ENCODE measurements at places on chromosomes 2 and 18.

DNA sequence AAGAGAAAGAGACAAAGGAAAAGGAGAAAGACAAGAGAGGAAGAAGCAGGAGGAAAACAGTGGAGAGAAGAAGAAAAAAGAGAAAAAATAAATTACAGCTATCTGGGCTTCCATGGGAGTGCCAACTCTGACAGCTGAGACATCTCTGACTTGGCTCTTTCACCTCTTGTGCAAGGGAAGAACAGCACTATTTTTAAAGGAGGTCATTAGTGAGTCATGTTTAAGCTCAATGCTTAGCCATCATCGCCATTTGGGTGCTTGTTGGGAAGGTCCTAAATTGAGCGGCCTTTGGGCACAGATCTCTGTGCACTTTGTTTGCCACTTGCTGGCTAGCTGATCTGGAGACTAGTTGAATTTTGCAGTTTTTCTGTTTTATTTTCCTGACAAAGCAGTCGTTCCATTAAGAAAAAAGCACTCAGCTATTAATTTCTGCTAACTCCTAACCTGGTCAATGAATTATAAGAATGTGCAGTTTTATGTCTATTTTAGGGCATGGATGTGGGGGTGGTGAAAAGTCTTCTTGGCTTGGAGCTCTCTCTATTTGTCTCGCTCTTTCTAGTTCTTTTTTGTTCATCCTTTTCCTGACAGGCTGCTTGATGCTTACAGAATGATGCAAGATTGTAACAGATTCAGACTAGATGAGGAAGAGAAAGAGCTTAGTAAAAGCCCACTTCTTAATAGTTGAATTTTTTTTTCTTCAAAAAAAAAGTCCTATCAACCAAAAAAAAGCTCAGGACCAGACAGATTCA is 231.5 kb downstream of the SLC8A1 start:
- no peak for DNase-seq

- no peak for DNase-seq
These were observed 61.9 kb upstream of the SLC39A10 start for GRCh38 chr2:195594919-195595694.

- DNase-seq: peak; percentile 7
These were observed 598 bp downstream of the CCDC93 start for GRCh38 chr2:118013221-118013723.

- DNase-seq: peak; percentile 94
These were observed 459.0 kb downstream of the BCL11A start for GRCh38 chr2:60094450-60094929.

DNA sequence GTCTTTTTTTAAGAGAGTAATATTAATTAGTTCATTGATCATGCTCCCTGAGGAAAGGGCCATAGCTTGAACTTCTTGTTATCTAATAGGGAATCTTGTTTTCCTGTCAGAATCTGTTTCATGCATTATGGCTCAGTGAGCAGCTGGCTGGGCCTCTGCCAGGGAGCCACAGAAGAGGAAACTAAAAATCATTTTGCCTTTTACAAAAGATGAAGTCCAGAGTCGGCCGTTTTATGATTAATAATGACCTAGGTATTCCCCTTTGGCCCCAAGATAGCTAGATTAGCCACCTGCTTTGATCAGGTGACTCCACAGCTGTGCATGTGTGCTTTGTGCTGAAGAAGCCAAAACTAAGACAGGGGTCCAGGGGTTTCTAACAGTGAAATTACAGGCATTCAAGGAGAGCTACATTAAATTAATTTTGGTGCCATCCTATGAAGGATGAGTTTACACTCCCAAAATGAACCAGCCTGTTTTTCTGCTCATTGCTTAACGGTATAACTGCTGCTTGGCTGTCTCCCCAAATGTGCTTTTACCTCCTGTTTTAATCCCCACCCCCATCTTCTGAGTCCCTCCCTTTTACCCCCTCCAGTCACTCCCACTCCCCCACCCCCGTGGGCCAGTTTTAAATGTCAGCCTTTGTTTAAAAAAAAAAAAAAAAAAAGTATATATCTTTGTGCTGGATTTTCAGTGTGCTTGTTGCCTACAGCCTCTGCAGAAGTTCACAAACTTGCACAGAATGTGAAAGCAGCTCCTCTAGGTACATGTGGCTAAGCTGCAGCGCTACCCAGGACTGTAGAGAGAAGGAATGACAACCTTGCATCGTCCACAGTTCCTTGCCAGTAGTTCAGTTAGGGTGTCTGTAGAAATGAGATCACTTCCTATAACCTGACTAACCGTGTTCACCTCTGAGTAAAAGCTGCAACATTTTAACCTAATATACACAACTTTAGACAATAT is 93.1 kb downstream of the CABLES1 start:
- DNase-seq: peak; percentile 31

DNA sequence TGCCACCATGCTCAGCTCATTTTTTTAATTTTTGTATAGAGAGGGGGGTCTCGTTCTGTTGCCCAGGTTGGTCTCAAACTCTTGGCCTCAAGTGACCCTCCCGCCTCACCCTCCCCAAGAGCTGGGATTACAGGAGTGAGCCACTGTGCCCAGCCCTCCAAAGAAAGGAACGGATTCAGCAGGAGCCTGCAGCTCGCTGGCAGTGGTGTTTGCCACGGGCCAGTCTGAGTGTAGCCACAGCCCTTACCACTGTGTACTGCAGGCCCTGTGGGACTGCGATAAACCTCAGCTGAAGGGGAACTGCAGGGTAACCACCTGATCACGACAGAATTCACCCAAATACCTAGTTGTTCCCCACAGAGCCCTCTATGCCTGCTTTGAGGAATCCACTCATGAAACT is 6.8 kb downstream of the COPS9 start:
- no peak for DNase-seq

DNA sequence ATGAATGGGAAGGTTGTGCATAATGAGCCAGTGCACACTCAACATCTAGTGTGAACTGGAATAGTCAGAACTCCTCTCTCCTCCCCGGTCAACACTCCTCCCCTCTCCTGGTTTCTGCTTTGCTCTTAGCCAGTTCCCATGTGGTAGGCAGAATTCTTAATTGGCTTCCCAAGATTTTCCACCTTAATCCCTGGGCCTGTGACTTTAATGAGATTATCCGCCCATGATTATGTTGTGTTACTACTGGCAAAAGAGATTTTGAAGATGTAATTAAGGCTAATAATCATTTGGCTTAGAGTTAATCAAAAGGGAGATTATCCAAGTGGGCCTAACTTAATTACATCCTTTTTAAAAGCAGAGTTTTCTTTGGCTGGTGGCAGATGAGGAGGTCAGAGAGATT is 34.2 kb upstream of the REV1 start:
- DNase-seq: no peak

DNA sequence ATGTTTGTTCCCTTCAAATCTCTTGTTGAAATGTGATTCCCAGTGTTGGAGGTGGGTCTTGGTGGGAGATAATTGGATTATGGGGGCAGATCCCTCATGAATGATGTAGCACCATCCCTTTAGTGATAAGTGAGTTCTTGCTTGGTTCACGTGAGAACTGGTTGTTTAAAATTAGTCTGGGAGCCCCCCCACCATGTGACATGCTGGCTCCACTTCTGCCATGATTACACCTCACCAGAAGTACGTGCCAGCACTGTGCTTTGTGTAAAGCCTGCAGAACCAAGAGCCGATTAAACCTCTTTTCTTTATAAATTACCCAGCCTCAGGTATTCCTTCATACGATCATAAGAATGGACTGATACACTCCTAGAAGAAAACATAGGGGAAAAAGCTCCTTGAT is 10.1 kb downstream of the ABI2 start:
- DNase-seq: no peak

DNA sequence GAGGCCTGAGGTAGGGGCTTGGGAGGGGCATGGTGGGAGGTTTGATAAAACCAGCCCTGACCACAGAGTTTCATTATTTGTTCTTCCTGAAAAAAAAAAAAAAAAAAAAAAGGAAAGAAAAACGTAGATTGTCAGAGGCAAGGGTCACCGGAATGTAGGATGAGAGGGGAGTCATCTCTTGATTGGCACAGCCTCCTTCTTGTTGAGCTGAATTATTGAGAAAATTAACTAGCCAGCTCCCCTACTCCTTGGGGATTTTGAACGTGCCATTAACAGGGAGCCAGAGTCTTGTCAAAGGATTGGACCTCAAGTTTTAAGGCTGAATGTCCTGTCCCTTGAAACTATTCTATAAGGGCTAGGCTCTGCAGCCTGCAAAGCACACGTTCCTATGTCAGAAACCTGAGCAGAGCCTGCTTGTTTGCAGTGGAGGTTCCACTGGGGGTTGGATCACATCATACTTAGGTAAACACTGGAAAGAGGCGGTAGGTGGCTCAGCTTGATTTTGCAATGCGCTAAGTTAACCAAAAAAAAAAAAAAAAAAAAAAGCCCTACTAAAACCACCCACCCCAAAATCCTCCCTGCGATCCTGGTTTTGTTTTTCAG is 2.3 kb downstream of the INHBB start:
- DNase-seq: peak; percentile 59

DNA sequence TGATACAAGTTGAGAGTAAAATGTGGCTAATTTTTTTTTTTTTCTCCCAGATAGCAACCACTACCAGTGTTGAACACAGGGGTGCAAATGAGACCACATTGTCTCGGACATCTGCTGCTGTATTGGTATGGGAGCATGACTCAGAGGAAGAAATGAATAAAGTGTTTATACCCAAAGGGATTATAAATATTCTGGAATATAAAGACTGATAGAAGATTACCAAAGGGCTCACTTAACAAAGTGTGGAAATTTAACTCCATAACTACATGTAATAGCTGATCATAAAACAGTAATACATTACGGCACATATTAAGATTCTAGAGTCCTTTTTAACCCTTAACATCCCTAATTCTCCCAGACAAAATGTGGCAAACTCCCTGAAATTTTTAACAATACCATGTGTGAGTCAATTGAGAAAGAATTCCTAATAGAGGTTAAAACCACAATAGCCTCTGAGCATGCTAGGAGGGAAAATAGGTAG is 1023.0 kb upstream of the ACVR2A start:
- DNase-seq: no peak

DNA sequence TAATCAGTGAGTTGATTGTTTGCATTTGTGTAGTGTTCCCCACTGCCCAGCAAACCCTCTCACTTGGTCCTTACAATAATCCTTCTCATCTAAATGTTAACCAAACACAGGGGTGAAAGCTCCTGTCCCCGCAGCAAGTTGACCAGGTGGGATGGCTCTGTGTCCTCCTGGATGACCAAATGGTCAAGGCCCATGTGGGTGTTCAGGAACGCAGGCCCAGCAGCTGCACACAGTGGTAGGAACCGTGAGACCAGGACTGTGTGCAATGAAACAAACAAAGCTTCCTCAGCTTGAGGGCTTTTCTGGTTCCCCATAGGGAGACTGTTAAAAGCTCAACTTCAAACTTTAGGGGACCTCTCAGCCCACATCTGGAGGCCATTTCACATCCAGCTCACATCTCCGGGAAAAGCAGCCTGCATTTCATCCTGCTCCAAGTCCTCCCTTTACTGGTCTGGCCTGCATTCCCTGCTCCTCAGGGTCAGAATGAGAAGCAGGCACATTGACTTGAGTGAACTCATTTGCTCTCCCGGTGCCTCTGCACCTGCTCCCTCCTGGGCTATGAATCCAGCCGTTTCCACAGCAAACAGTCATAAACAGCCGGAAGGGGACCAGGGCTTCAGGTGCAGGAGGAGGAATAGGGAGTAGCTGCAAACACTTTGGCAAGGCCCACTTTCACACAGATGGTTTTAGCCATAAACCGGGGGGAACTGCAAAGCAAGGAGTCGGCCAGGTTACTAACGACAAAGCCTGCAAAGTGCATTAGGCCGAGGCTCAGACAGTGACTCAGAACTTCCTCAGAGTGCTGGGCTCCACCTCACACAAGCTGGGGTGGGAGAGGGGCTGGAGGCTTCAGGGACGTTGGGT is 144.7 kb downstream of the CAPN13 start:
- DNase-seq: peak; percentile 74

DNA sequence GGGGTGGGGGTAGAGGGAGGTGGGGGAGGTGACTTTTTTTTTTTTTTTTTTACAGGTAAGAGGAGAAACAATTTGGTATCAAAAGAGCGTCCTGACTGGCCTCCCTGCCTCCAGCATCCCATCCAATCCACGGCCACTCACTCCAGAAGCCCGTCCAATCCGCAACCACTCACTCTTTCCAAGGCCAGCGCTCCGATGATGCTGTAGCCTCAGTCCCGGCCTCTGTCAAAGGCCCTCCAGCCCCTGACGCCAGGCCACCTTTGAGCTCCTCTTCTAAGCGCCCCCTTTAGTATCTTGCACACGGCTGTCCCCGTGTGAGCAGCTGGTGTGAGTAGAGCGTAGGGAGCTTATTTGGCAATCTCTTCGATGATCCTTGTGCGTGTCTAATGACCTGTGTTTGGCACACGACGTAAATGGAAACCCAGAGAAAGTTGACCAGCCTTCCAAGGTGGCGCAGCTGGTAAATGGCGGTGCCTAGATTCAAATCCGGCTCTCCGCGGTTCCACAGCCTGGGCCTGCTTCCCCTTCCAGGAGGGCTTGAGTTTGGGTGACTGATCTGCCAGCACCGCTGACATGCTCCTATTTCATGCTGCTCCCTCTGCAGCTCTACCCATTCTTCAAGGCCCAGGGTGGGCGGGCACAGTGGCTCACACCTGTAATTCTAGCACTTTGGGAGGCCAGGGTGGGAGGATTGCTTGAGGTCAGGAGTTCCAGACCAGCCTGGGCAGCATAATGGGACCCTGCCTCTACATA is 23.8 kb upstream of the PXDN start:
- no peak for DNase-seq

DNA sequence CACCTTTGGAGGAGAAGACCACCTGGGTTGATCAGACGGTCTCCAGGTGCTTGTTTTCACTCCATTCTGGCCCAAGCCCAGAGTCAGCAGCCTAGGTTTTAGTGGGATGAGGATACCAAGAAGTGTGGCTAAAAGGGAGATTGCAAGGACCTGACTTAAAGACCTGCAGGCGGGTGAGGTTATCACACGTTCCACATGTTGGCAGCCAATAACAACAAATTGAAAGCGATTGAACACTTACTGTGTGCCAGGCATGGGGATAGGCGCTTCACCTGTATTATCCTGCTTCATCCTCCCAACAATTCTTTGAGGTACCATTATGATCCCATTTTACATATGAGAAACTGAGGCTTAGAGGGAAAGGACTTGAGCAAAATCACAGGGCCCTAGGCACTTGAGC is 5.0 kb downstream of the ARL4C start:
- no peak for DNase-seq

GRCh38 chr2:159265171-159265576 is 21.3 kb downstream of the WDSUB1 start:
- no peak for DNase-seq

DNA sequence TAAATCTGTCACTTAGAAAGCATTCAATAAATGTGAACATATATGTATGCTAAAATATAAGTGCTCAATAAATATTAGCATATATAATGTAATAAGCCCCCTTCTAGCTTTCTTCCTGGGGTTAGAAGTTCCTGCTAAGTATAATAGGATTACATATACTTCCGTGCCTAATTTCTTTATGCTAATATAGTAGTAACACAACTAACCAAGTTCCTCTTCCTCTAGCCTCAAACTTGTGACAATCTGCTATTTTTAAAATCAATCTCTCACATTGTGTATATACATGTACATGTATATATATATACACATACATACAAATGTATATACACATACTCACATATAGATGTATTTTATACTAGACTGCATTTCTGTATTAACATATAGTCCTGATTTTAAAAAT is 32.2 kb downstream of the TLK1 start:
- no peak for DNase-seq

GRCh38 chr2:54208364-54209240 is 47.4 kb downstream of the TSPYL6 start:
- DNase-seq: no peak

GRCh38 chr2:182980115-182980514 is 58.1 kb downstream of the NCKAP1 start:
- DNase-seq: peak; percentile 99

GRCh38 chr2:200993097-200993496 is 29.6 kb upstream of the ORC2 start:
- no peak for DNase-seq
